Activated CD4-positive, CD25-positive, alpha-beta regulatory T cell (primary cell): ENCODE measurements at places on chromosomes 16 and 17.

GRCh38 chr17:63358111-63358839 lies 87.8 kb downstream of the CYB561 start:
- DNase-seq, result no peak

GRCh38 chr17:49362723-49363117 lies 670 bp upstream of the ZNF652 start:
- DNase-seq, result no peak

DNA sequence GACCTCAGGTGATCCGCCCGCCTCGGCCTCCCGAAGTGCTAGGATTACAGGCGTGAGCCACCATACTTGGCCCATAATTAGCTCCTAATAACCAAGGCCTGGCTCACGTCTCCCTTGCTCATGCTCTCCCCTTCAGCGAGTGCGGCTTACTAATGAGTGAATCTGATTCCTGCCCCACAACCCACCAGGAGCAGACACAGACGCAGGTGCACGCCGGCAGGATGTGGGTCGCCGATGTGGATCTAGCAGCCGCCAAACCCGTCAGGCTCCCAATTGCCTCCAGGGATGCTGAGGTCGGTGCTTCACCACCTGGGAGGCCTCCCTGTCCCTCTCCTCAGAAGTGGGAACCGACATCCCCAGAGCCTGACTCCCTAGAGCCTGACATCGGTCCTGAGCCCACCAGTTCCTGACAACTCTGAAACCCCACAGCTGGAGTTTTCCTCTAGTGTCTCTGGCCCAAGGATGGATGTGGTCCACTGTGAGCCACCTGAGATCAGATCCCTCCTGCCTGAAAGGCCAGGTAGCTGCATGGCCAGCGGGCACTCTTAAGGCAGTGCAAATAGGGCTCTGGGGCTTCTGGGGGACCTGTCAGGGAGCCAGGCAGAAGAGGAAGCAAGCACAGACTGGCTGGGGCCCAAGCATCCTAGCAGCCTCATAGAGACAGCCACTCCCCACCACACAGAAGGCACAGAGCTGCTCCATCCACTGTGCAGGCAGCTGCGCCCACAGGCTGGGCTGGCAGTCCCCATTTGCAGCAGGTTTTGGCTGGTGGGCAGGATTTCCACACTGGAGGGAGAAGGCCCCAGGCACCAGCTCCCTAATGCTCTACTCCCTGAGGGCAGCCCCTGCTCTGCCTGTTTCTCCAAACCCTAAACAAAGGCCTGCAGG lies 10.8 kb downstream of the EXOC7 start:
- no peak for DNase-seq

DNA sequence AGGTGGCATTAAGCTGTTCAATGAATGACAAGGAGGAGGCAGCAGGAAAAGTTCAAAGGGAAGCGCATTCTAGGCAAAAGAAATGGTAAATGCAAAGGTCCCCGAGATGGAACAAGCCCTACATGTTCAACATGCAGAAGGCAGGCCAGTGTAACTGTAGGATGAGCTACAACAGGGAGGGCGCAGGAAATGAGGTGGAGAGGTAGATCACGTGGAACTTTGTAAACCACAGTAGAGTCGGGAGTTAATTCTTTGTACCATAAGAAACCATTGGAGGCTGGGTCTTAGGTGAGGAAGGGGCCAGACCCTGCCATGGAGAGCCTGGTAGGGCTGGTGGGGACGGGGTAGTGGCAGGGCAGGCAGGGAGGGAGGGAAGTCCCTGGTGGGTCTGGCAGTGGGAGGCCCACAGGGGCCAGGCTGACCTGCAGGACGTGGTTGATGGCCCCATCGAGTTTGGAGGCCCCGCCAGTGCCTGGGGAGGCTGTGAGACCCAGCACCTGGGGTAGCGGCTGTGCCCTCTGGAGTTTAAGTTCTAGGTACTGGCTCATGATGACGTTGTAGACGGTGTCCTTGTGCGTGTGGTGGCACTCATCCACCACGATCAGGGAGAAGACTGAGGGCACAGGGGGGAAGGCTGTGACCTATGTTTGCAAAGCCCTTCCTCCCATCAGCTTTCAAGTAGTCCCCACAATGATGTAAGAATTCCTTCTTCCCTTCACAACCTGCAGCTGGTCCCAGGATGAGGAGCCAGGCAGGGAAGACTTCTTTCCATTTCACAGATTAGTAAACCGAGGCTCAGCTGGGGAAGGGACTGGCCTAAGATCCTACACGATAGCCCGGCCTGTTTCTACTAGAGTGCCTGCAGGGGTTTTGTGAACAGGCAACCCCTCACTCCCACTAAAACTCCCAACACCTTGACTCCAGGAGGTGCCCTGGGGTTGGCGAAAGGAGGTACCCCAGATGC lies 1.9 kb downstream of the DHX58 start:
- DNase-seq, result no peak

DNA sequence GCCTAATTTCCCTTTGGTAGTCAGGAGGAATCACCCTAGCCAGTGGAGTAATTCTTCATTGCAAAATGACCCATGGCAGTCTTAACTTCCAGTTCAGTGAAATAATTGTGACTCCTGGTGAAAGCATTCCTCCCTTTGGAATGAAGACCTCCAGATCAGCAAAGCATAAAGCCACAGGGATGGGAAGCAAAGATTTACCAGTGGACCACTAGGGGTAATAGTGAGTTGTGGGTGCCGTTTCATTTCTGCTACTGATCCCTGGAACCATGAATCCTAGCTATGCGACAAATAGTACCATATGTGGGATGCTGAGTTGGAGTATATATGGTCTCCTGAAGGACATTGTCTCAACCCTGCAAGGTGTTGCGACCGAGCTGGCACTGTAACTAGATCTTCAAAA lies 13.7 kb downstream of the DYNLL2 start:
- no peak for DNase-seq

- DNase-seq, result no peak
Measured at GRCh38 chr17:74702116-74702871, 10.4 kb downstream of the CD300LF start.

GRCh38 chr17:45096141-45096540 lies 35.0 kb downstream of the NMT1 start:
- no peak for DNase-seq

DNA sequence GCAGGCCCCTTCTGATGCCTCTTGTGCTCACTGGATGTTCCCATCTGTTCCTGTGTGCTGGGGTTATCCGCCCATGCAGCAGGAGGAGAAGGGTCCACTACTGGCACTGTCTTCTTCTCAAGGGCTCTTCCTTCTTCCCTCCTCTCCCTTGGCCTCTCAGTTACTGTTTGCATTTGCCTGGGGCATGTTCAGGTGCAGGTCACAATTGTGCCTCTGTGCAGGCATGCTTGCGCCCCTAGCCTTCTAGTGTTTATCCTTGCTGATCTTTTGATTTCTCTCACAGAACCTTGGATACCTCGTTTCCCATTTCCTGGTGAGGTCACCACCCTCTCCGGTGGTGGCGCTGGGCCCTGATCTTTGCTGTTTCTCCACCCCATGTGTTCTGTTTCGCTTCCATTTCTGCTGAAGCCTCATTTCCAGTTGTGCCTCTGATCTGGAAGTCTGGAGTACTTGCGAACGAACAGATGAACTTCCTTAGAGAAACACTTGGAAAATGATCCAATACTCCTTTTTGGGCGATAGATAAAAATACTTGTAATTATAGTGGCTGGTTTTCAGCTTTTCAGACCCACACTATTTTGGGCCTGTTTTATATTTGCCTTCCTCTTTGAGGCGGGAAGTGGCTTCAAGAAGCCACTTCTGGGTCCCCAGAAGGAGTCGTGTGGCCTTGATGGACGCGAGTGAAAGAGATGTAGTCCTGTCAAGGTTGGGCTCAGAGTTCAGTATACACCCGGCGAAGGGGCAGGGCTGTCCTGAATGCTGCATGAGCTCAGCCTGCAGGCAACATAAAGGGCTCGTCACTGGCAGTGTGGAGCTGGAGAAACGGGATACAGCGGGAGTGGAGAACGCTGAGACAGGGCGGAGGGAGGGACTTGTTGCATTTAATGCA lies 312.9 kb downstream of the SNX29 start:
- no peak for DNase-seq

GRCh38 chr17:45091778-45092425 lies 30.8 kb downstream of the NMT1 start:
- DNase-seq, result no peak

DNA sequence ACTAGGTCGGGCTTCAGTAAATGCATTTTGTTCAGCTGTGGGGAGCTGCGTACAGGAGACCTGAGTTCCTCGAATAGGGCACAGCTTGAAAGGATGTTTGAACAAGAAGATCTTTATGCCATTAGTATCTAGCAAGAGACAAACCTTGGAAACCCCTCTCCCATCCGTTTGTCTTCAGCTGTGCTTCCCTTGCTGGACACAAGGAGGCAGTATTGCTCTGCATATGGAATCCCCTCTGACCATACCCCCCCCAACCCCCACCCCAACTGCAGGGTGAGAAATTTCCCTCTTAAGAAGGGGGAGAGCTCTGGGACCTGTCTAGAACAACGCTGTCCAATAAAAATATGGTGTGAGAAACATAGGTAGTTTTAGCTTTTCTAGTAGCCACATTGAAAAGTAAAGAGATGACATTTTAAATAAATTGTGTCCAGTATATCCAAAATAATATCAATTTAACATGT lies 1.6 kb downstream of the MRM1 start:
- peak; percentile 16 for DNase-seq

DNA sequence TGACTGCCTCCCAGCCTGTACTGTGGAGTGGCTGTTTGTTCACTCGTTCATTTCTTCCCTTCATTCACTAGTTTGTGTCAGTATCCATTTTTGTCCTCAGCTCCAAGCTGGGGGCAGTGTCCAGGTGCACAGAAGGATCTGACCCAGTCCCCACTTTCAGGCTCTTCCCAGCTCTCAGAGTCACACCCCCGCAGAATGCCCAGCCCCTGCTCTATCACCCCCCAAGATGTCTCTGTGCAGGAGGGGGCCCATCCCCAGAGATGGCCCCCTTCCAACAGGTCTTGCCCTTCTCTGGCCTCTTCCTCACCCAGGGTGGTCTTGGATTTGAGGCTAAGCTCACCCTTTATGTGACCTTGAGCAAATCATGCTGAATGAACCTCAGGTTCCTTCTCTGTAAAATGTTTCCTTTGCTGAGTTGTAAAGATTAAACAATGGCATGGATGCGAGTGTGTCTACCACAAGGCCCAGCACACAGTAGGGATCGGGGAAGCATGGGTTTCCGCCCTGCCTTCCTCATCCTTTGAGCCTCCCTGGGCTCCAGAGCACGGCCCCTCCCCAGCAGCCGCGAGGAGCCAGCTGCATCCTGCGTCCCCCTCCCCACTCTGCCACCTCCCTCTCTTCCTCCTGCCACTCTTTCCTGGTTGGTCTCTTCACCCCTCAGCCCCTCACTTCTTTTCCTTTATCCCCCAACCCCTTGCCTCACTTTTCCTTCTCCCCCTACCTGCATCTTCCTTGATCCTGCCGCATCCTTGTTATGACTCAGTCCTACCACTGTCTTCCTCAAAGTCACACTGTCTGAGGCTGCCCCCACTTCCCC lies 2.8 kb downstream of the FBXL19 start:
- DNase-seq, result no peak

DNA sequence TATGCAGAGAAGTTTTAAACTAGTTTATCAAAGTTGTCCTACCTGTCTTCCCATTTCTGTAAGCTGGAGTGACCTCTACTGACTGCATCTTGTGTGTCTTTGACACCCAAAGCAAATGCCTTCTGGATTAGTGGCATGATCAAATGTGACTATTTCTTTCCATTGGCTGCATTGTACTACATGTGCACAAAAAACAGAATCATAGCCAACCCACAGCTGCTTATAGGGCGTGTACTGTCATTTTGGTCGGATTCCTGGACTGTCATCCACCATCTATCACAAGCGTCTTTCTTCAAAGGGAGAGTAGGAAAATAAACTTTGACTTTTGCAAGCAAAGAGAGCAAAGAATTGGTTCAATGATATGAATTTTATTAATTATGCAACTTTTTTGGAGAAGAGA lies 310.6 kb downstream of the MAP2K6 start:
- DNase-seq, result no peak

GRCh38 chr16:70705056-70705455 lies 19.2 kb upstream of the MTSS2 start:
- DNase-seq, result no peak

GRCh38 chr16:66984892-66985311 lies 3.5 kb upstream of the CES4A start:
- DNase-seq, result peak; percentile 18

- no peak for DNase-seq
Measured at GRCh38 chr16:22161401-22161800, 905 bp upstream of the SDR42E2 start.

DNA sequence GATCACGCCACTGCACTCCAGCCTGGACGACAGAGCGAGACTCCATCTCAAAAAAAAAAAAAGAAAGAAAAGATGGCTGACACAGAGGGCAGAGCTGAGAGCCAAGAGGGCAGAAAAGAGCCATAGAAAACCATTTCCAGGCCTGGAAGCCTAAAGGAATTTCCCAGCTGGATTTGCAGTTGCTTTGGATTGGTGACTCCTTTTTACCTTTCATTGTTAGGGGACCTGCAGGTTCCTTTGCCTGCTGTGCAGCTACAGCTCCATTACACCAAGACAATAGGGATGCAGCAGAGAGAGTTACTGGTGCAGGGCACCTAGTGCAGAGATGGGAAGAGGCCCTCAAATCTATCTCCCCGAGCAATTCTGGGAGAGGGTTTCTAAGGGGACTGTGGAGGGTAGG lies 18.4 kb downstream of the ZNF668 start:
- no peak for DNase-seq

GRCh38 chr16:620700-621525 lies 9.9 kb upstream of the WFIKKN1 start:
- DNase-seq, result no peak

GRCh38 chr17:5194346-5194745 lies 2.7 kb upstream of the ZNF594 start:
- no peak for DNase-seq

DNA sequence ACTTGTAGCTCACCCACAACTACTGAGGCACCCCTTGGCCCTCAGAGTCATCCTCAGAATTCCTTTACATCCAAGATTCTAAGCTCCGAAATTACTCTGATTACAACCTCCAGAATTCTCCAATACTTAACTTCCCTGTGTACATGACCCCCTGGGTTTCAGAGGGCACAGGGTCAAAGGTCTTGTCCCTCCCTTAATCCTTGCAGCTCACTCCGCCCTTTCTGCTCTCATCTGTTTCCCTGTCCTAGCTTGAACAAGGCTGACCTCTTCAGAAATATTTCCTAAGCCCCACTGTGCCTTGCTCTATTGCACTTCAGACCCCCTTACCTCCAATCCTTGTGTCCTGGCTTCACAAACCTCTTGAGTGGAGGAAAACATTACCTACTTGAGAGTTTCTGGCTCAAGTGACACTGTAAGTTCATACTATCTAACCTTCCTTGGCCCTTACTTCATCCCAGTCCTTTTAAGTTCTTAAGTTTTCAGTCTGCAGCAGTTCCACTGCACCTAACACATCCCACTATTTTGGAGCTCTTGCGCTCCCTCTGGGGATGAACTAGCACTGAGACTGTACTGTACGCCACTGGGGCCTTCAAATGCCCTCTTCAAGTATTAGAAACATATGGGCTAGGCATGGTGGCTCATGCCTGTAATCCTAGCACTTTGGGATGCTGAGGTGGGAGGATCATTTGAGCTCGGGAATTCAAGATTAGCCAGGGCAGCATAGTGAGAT lies 6.2 kb downstream of the N4BP1 start:
- no peak for DNase-seq

DNA sequence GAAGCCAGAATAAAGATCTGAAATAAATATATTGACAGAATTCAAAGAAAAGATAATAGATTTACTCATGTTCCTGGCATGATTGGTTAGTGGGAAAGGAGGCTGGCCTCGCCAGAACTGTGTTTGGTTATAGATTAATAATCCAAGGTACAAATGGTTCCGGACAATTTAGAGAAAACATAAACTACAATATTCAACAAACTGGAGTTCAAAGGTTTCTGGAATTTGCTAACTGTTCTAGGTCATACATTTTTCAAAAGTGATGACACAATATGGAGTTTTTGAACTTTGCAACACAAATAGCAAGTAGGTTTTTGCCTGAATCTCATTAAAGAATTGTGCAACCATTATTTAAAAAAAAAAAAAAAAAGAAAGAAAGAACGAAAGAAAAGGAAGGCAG lies 251.7 kb upstream of the SALL1 start:
- DNase-seq, result no peak
